Posterior vena cava (tissue), 2 donors: ENCODE measurements at places on chromosomes 5 and 9. TPM values are rescaled to one million over a fixed set of nuclear protein-coding genes. Genes with fewer than 3 reads are reported as not detected.

The SLC6A7 gene
- 0.19 TPM for total RNA-seq

The IL7R gene
- total RNA-seq: 5.3 TPM

The DEPDC1B gene
- 0.37 TPM for total RNA-seq

The HBEGF gene
- 6.9 TPM for total RNA-seq

The FOXD4L5 gene
- 0.14 TPM for total RNA-seq

The AHRR gene
- total RNA-seq: 2.9 TPM

The CNTRL gene
- 15.2 TPM for total RNA-seq

The NOXA1 gene
- total RNA-seq: 2.0 TPM

The NOL6 gene
- 24.8 TPM for total RNA-seq

The PCDHB14 gene
- 5.0 TPM for total RNA-seq

The BTNL3 gene
- not detected for total RNA-seq

The PCDHA13 gene
- total RNA-seq: not detected

The PKD2L2 gene
- 0.29 TPM for total RNA-seq

The MYOT gene
- total RNA-seq: 3.1 TPM
